Body of pancreas (tissue), 4 donors: ENCODE measurements at places on chromosomes 2 and 18. TPM values are rescaled to one million over a fixed set of nuclear protein-coding genes. Genes with fewer than 3 reads are reported as not detected.

Gene DSG4
- not detected for total RNA-seq

Gene TMEM178A
- total RNA-seq, result 7.8 TPM

Gene FIGN
- 3.4 TPM for total RNA-seq

Gene SP140
- 0.52 TPM for total RNA-seq

Gene UGT1A10
- total RNA-seq, result 0.99 TPM

Gene RAD51AP2
- 0.26 TPM for total RNA-seq

Gene CAPN14
- not detected for total RNA-seq

Gene NEU4
- not detected for total RNA-seq

Gene RSAD2
- total RNA-seq, result 1.0 TPM

Gene GIGYF2
- total RNA-seq, result 107 TPM

Gene GRB14
- 27.5 TPM for total RNA-seq

Gene MATN3
- not detected for total RNA-seq

DNA sequence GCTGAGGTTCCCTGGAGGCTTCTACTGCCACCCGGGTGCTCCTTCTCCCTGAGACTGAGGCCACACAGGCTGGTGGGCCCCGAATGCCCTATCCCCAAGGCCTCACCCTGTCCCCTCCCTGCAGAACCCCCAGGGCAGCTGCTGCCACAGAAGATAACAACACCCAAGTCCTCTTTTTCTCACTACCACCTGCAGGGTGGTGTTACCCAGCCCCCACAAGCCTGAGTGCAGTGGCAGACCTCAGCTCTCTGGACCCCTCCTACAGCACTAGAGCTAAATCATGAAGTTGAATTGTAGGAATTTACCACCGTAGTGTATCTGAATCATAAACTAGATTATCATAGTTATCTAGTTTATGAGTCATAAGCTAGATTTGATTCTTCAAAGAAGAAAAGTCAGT is 7.3 kb upstream of the CENPA start:
- no peak for DNase-seq

- peak; percentile 88 for DNase-seq
These were observed 36.4 kb downstream of the PRKRA start for GRCh38 chr2:178414266-178415247.

- no peak for DNase-seq
These were observed 14.7 kb upstream of the ASNSD1 start for GRCh38 chr2:189646521-189646920.

- no peak for DNase-seq
These were observed 44.1 kb upstream of the ACKR3 start for GRCh38 chr2:236525411-236525997.

GRCh38 chr2:132804051-132804450 is 134.0 kb upstream of the LYPD1 start:
- DNase-seq, result no peak

DNA sequence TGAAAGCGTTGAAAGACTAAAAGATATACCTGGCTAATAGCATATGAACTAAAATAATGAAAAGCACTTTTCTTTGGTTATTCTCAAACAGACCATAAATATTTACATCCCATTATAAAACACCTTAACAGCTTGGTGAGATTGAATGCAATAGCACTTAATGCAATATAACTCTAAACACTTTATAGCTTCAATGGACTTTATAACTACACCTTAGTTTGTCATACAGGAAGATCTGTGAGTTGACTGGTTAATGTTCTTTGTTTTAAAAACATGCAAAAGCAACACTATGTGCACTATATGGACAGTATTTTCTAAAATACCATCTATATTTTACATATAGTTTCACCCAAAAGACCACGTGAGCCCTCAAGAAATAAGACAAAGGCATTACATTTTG is 353.3 kb upstream of the ACVR2A start:
- no peak for DNase-seq

- no peak for DNase-seq
These were observed 1.8 kb downstream of the SLC4A10 start for GRCh38 chr2:161625996-161626395.

DNA sequence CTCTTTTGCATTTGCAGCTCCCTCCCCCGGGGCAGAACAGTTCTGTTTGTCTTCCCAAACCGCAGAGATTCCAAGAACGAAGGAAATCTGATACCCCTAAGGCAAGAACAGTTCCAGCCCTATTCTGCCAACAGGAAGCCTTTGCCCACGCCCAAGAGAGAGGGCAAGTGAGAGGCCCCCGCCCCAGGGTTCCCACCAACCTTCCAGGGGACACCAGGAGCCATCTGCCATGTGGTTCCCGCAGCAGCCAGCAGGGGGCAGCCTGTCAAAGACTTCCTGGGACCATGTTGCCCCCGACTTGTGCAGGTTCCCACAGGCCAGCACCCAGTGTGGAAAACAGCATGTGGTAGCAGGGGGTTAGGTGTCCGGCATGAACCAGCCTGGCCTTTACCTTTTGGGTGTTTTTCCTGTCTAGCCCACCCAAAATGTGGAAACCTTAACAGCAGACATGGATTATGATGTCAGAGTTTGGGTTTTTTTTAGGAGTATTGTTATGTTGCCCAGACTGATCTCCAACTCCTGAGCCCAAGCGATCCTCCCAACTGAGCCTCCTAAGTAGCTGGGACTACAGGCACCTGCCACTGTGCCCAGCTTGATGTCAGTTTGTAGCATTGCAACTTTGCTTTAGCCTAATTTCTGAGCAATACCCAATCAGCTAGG is 21.7 kb upstream of the EFHD1 start:
- DNase-seq, result peak; percentile 64

- DNase-seq, result no peak
These were observed 174.8 kb downstream of the GALNT13 start for GRCh38 chr2:154046493-154046892.

DNA sequence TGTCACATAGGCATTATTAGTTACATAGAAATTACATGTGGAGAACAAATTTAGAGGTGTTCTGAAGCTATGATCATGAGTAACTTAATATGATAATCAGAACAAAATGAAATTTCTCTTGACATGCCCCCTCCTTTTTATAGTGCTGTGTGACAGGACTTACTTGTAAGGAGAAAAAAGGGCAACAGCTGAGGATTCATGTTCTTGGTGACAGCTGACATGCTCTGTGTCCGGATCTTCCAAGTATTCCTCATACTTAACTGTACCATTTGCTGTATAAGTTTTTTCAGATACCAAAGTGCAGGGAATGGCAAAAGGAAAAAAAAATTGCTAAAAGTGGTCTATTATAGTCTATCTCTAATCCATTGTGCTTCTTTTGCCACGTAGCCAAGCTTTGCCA is 3.5 kb upstream of the MYL1 start:
- DNase-seq, result no peak

DNA sequence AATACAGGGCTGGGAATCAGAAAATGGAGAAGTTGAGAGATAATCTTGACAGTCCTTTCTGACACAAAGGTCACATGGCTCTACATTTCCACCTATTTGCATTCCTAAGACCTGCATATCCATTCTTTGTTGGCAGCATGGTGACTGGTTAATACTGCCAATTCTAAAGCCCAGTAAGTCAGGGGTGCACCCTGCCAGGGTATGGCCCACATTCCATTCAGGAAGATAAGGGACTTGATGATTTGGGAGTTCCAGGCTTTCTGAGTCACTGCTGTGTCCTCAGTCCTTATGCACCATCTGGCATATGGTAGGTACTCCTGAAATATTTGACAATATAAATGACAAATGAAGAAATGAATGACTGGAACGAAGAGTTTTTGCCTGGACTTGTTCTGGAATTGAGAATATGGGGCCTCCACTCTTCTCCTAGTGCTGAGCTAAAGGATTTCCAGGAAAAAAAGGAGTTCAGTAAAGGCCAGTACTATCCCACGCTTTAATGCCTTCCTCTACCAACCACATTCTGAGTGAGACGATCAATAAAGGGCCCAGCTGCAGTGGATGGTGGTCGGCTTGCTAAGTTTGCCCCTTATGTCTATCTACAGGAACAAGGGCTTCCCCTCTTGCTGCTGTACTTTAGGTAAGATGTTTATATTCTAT is 31.7 kb upstream of the EIF2AK3 start:
- DNase-seq, result peak; percentile 14

DNA sequence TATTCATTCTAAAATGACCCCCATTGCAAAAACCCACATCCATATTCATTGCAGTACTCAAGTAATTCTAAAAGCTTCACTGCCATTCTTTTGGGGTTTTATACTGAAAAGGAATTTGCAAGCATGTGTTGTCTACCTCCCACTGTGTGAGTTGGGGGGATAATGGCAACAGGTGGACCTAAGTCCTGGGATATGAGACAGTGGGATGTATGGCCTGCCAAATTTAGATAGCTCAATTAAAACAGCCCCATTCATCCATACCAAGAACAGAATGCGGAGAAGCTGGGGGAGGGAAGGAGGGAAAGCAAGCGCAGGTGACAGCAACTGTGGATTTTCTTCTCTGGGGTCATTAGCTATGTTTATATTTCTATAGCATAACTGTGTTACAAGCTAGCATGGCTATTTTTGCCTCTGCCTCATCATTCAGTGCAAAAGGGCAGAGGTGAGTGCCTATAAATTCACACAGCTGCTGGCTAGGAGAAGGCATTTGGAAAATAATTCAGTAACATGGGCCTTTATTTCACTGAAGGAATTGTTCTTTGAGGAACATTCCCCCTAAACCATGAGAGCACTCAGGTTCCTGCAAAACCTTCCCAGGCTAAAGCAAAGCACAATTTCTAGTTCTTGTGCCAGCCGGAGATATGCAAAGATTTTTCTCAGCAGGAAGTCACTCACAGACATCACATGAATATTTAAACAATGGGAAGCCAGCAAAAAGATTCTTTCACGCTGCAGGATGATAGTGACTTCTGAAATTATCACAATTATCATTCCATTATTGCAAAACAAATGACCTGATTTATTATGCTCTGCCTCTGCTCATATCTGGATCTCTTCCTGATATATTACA is 393.9 kb upstream of the ACVR2A start:
- DNase-seq, result no peak

- DNase-seq, result no peak
These were observed 78.4 kb upstream of the AQP4 start for GRCh38 chr18:26943906-26944305.

DNA sequence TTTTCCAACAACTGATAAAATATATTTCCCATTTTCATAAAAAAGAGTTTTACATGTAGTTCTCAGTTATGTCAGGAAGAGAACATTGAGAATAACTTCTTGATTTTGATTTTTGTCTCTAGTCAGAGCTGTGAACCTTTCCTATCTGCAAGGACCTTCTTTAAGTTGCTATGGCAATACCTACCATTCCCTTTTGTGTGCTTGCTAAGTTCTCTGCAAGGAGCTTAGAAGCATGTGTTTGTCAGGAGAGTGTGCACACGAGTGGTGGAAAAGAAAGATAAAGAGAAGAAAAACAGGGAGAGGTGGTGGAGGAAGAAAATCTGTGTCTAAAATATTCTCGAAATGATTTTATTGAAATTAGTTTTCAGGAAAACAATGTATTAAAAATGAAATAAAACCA is 140.3 kb upstream of the SLC8A1 start:
- no peak for DNase-seq

GRCh38 chr2:166960702-166961270 is 72.5 kb downstream of the XIRP2 start:
- no peak for DNase-seq

GRCh38 chr2:227368574-227368973 is 10.5 kb downstream of the TM4SF20 start:
- DNase-seq, result no peak

DNA sequence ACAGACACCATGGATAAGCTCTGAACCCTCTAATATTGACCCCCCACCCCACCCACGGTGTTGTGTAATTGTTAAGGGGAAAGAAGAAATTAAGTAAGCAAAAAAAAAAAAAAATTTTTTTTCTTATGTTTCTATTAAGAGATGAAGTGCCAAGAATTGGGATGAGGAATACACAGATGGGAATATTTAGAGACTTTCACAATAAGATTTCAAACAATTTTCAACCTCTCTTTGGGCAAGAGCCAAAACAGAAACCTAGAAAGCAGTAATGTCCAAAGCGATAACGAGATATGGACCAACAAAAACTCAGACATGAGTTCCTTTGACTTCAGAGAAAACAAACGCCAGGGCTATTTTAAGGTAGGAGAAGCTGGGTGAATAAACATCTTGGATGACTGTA is 14.4 kb downstream of the PIEZO2 start:
- DNase-seq, result no peak

DNA sequence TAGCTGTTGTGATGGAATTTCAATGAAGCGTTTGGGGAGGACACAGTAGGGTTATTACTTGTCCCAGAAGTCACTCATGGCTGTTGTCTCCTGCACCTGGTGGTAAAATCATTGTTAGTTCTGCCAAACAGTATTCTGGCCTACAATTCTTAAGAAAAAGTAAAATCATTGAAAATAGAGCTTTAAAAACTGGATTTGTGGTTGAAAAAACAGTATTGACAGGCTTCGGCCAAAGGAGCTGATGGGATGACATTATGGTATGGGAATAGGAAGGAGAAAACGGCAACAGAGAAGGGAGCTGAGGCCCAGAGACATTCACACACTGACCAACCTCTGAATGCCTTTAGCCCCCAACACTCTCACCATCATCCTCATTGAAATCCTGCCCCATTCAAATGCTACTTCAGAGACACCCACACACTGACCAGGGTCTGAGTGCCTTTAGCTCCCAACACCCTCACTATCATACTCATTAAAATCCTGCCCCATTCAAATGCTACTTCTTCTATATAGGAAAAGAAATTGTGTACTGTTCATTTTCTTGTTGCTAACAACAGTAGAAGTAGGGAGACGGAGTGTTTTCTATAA is 114.1 kb upstream of the OSR1 start:
- no peak for DNase-seq

- DNase-seq, result no peak
These were observed 20.2 kb downstream of the CHST10 start for GRCh38 chr2:100397118-100397860.

DNA sequence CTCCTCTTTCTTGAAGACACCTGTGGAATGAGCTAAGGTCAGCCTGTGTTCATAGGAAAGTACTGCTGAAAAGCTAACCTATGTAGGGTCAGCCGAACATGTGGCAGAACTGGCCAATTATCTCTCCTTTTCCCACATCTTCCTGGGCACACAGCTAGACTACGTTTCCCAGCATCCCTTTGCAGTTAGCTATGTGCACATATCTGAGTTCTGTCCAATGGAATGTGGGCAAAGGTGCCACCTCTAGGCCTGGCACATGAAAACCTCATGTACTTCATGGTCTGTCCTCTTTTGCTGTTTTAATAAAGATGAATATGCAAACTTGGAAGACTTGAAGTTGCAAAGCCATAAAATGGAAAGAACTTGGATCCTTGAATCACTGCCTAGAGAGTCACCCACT is 352.6 kb downstream of the TNS1 start:
- no peak for DNase-seq

- no peak for DNase-seq
These were observed 93.8 kb downstream of the C2orf74 start for GRCh38 chr2:61255580-61256437.
